Activated CD8-positive, alpha-beta memory T cell treated with anti-CD3 and anti-CD28 coated beads, Interleukin-2, amount 10 ng/mL, durations not matched to agents 7 days and 5 days (primary cell): ENCODE measurements at places on chromosomes 1 and 21. TPM values are rescaled to one million over a fixed set of nuclear protein-coding genes. Genes with fewer than 3 reads are reported as not detected.

DNA sequence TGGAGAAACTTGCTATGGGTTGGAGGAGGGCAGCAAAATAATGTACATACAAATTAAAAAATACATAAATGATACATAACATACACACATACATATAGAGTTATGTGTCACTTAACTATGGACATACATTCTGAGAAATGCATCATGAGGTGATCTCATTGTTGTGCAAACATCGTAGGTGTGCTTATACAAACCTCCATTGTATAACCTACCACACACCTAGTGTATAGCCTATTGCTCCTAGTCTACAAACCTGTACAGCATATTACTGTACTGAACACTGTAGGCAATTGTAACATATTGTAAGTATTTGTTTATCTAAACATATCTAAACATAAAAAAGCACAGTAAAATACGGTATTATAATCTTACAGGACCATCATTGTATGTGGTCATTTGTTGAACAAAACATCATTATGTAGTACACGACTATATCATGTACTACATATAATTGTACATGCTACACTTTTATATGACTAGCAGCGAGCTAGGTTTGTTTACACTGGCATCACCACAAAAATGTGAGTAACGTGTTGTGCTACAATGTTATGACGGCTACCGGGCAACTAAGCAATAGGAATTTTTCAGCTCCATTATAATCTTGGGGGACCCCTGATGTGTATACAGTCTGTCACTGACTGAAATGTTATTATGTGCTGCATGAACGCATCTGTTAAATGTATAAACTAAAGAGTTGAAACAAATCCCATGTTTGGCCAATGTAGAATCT, 35.5 kb downstream of the ITGB3BP start:
- H3K4me1 ChIP-seq, result no peaks in the 10 kb centered on the region
- H3K36me3 ChIP-seq, result peaks cover 13% of the 10 kb centered on the region
- DNase-seq, result no peak
- H3K27ac ChIP-seq, result no peak overlapping the region

DNA sequence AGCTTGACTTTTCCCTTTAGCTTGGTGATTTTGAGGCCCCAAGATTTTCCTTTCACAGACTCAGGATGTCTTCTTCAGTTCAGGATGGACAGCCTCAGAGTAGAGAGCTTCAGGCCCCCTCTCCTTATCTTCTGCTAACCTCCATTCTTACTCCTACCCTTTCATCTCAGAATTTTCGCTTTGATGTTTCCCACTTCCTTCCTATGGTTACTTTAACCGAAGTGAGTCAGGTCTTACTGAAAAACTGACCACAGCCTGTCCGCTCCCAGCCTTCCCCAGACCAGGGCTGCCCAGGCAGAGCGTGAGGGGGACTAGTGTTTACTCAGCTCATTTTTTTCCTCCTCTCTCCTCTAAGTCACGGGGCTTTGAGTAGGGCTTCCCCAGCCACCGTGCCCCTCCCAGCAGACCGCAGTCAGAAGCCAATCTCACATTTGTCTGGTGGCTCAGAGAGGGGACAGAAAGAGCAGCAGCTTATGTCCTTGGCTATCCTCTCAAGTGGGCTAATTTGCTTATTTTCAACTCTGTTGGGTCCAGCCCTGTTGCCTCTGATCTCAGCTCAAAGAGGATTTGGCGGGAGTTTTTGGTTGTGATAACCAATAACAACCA, 4.2 kb upstream of the IL19 start:
- peaks cover 9% of the 10 kb centered on the region for H3K36me3 ChIP-seq
- peak; percentile 91 for DNase-seq
- H3K4me1 ChIP-seq, result peaks cover 64% of the 10 kb centered on the region
- H3K27ac ChIP-seq, result peak overlapping the region; percentile 80

DNA sequence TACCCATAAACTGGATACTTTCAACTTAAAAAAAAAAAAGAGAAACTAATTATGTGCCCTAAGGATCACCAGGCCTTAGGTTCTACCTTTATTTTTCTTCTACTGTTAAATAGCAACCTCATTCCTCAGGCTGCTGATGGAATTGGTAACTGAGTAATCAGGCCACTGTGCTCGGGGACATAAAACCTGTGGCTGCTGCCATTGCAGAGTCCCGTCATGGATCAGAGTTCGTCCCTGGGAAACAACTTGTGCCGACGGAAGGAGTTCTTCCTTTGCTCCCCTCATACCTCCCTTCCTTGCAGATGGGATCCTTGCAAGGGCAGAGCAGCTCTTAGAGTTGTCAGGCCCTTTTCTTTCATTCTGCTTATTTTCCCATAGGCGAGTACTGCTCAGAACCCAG, 123.6 kb downstream of the PBX1 start:
- no peak overlapping the region for H3K27ac ChIP-seq
- no peak for DNase-seq
- H3K4me3 ChIP-seq, result no peak overlapping the region

DNA sequence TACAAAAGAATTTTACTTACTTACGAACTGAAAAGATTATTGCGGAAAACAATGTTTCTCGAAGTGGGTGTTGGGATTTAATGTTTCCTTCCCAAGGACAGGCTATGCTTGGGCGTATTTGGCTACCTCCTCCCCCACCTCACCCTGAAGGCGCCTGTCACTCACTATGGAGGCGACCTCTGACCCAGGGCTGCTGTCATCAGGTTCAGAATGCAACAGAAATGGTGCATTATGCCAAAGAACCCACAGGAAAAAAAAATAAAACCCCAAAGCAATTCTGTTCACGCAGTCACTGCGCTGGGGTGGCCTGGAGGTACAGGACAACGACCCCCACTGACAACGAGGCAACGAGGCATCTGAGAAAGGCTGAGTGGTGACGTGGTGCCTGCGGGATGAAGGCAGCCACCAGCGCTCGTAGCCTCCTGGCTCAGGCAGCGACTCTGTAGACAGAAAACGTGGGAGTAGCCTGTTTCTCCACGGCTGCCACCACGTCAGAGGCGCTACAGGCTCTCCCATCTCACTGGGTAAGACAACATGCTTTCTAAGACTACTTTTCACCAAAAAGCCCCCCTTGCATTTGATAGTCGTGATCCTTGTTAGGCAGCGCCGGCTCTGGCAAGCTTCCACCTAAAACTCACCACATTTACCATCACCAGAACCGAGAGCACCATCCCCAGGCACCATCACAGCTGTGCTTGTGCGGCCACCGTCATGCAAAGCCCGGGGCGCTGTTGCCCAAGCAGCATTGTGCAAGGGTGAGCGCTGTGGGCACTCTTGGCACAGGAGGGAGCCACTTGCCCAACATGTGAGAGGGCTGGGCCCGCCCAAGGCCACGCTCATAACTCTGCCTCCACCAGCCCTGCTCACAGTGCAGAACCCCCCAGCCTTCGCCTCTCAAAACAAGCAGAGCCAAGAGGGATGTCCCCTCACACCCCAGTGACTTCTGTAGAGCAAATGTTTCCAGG, 14.3 kb downstream of the NADK start:
- H3K36me3 ChIP-seq, result peaks cover 35% of the 10 kb centered on the region
- DNase-seq, result no peak
- H3K4me3 ChIP-seq, result no peak overlapping the region
- no peaks in the 10 kb centered on the region for H3K27me3 ChIP-seq
- peaks cover 9% of the 10 kb centered on the region for H3K4me1 ChIP-seq

DNA sequence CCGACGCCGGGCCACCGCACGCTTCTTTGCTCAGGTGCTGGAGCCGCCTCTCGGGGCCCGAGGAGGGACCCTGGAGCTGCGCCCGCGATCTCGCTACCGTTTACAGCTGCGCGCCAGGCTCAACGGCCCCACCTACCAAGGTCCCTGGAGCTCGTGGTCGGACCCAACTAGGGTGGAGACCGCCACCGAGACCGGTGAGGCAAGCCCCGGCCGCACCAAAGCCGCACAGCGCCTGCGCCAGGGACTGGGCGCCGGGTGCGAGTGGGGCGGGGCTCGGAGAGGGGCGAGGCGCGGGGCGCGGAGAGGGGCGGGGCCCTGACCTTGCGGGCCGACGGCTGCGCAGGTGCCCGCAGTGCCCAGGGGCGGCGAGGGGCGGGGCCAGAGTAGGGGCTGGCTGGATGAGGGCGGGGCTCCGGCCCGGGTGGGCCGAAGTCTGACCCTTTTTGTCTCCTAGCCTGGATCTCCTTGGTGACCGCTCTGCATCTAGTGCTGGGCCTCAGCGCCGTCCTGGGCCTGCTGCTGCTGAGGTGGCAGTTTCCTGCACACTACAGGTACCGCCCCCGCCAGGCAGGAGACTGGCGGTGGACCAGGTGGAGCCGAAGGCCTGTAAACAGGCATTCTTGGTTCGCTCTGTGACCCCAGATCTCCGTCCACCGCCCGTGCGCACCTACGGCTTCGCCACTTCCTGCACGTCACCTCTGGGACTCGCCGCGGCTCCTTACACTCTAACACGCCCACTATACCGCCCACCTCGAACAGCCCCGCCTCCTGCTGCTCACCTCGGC, 9.8 kb upstream of the CDC20 start:
- H3K36me3 ChIP-seq, result no peaks in the 10 kb centered on the region
- peak overlapping the region; percentile 74 for H3K4me3 ChIP-seq
- peaks cover 2% of the 10 kb centered on the region for H3K27me3 ChIP-seq
- peak overlapping the region; percentile 80 for H3K27ac ChIP-seq
- H3K4me1 ChIP-seq, result peaks cover 10% of the 10 kb centered on the region

DNA sequence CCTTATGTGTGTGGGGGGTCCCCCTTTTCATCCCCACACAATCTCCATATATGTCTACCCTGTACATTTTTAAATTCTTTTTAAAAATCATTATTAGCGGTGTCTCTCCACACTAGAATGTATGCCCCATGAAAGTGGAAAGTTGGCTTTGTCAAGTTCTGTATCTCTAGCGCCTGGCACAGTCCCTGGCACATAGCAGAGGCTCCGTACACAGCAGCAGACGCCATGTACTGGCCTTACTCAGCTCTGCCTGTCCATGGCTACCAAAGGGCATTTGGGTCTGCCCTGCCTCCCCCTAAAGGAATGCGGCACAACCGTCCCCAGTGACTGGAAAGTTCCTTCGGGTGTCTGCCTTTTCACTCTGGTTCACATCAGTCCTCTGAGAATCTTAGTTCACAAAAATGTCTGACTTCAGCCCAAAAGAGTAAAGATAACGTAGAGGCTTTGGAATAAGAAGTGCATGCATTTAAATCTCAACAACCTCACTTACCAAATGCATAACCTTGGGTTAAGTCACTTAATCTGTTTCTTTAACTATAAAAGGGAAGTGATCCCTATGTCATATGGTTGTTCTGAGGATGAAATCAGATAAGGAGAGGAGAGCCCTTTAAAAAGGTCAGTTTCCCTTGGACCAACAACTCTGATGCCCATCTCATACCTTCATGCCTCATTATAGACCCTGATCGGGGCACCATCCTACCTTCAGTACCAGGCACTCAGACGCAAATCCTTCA, 61.1 kb downstream of the CD46 start:
- no peak overlapping the region for H3K4me3 ChIP-seq
- H3K27me3 ChIP-seq, result no peaks in the 10 kb centered on the region
- H3K36me3 ChIP-seq, result peaks cover 43% of the 10 kb centered on the region
- DNase-seq, result peak; percentile 26

GRCh38 chr1:1665815-1666251, 7.0 kb upstream of the CDK11B start:
- peaks cover 10% of the 10 kb centered on the region for H3K36me3 ChIP-seq
- no peak overlapping the region for H3K27ac ChIP-seq
- no peak overlapping the region for H3K4me3 ChIP-seq
- peaks cover 4% of the 10 kb centered on the region for H3K4me1 ChIP-seq

- H3K27me3 ChIP-seq, result no peaks in the 10 kb centered on the region
- peaks cover 32% of the 10 kb centered on the region for H3K36me3 ChIP-seq
- peaks cover 39% of the 10 kb centered on the region for H3K4me1 ChIP-seq
- no peak for DNase-seq
Measured at GRCh38 chr1:35507947-35508346, 49.3 kb downstream of the KIAA0319L start.

- DNase-seq, result no peak
- no peak overlapping the region for H3K4me3 ChIP-seq
- H3K27ac ChIP-seq, result no peak overlapping the region
- H3K4me1 ChIP-seq, result peaks cover 5% of the 10 kb centered on the region
- peaks cover 3% of the 10 kb centered on the region for H3K36me3 ChIP-seq
Measured at GRCh38 chr1:21933397-21934248, 3.5 kb downstream of the HSPG2 start.

- H3K27ac ChIP-seq, result no peak overlapping the region
- no peaks in the 10 kb centered on the region for H3K4me1 ChIP-seq
- DNase-seq, result no peak
- H3K36me3 ChIP-seq, result no peaks in the 10 kb centered on the region
- peaks cover 39% of the 10 kb centered on the region for H3K27me3 ChIP-seq
Measured at GRCh38 chr1:181541947-181542346, 58.6 kb downstream of the CACNA1E start.

DNA sequence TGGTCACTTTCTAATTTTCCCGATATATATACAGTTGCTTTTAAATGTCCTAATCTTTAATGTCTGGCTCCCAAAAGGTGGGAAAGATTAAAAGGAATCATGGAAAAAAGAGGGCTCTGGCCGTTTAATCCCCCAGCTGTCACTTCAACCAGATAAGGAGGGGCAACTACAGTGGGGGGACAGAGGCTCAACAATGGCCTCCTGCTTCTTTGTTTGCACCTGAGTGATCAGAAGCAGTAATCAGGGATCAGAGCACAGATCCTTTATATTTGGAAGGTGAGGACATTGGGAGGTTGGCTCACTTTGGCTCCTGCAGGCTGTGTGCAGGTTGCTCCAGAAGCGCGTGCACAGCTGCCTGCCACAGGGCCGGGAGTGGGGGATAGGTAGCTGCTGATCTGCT, 212.8 kb downstream of the FMN2 start:
- H3K4me1 ChIP-seq, result no peaks in the 10 kb centered on the region
- H3K4me3 ChIP-seq, result no peak overlapping the region
- H3K36me3 ChIP-seq, result no peaks in the 10 kb centered on the region
- no peaks in the 10 kb centered on the region for H3K27me3 ChIP-seq

- DNase-seq, result no peak
- no peaks in the 10 kb centered on the region for H3K4me1 ChIP-seq
- H3K27me3 ChIP-seq, result peaks cover 26% of the 10 kb centered on the region
- no peak overlapping the region for H3K4me3 ChIP-seq
- no peak overlapping the region for H3K27ac ChIP-seq
Measured at GRCh38 chr1:214518361-214518760, 33.0 kb downstream of the PTPN14 start.

DNA sequence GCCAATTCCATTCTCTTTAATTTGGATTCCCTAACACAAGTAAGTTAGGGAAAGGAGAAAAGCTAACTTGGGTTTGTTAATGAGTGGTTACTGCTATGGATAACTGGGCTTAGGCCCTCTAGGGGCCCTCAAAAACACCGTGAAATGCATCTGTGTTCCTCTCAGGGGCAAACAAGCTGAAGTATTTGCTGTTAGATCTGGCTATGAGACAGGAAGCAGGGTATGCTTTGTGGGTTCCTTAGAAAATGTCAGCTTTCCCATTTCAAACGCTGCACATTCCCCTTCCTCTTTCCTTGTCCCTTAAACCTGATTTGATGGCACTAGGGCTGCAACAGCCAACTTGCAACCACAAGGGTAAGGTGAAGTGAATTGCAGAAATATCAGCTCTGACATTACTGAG, 5.7 kb upstream of the CAP1 start:
- no peak overlapping the region for H3K4me3 ChIP-seq
- peaks cover 3% of the 10 kb centered on the region for H3K36me3 ChIP-seq
- H3K27ac ChIP-seq, result peak overlapping the region; percentile 68
- DNase-seq, result no peak
- H3K4me1 ChIP-seq, result peaks cover 47% of the 10 kb centered on the region

TFF3 gene
- total RNA-seq, result not detected

TEX38 gene
- total RNA-seq, result not detected

OR2L13 gene
- not detected for total RNA-seq

DMBX1 gene
- not detected for total RNA-seq

TSTD1 gene
- 62.8 TPM for total RNA-seq

HSPG2 gene
- 2.5 TPM for total RNA-seq
